ENCODE measurements at places on chromosomes 12 and 14.

GRCh38 chr12:75685617-75686225 is 174.3 kb upstream of the KRR1 start:
- DNase-seq = no peak

DNA sequence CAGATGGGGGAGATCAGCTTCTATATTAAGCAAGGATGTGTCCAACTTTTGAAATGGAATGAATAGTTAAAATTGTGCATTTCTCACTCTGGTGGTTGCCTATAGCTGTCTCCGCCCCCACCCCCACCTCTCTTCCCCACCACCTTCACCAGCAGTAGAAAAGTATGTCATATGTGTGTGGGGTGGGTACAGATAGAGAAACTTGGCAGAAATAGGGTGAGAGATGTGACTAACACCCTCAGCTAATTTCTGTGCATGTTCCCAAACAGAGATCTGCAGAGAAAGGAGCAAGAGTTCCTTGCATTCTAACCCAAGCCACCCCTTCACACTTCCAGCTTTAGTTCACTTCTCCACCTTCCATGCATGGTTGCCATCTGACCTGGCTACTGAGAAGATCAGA is 980.1 kb downstream of the NRXN3 start:
- DNase-seq = no peak

DNA sequence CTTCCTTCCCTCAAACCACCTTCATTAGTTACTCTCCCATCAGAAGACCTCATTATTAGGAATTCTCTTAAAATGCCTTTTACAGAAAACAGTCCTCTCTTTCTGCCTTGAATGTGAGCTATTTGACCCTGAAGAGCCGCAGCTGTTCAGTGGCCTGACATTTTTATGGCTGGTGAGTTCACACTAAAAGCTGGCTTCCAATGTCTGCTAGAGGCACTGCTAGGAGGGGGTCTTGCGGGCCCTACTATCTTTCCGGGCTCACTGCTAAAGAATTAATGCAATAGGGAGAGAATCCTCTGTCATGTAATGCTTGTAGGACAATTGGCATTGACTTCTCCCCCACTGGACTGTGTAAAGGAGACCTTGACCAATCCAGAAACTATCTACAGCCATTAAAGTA is 87.7 kb downstream of the GPR135 start:
- DNase-seq = no peak

DNA sequence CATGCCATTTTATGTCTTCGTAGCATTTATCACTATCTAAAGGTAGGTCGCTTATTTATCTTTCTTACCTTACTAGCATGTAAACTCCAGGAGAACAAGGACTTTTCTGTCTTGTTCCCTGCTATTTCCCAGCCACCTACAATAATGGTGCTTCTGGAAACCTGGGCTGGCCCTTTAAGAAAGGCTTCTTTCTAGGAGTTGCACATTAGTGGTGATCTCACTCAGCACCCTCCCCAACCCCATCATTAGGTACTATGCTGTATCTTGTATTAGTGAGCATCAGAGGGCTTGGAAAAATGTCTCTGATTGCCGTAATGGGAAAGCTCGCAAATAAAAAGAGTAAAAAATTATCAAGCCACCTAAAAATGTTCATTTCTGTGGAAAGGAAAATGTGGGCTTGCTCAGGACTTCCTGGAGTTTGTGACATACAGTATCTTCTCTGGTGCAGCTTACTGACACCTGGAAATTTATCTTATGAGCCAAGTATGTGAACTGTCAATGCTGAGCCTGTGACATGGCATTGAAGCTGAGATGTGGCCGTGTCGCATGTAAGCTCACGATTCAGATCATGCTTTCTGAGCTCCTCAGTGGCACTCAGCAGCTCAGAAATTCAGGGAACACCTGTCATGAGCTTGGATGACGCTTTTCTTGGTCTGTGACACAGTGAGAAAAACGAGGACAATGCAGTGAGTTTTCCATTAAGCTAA is 12.4 kb downstream of the CCDC92 start:
- DNase-seq = no peak

GRCh38 chr12:66538970-66539369 is 139.9 kb downstream of the GRIP1 start:
- no peak for DNase-seq

DNA sequence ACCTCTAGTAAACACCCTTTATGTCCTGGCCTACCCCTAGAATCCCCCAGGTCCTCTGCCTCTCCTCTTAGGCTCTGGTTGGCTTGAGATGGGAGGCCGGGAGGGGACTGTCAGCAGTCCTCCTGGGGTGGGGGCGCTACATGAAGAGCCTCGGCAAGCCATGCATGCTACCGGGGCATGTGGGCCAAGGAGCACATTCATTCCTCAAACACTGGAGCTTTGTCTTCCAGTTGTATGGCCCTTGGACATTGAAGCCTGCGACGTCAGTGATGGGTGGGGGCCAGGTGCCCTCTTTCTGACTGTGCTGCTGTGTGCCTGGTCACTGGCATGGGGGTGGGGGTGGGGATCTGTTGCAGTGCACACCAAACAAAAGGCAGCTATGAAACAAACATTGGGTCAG is 15.8 kb upstream of the CELA1 start:
- DNase-seq = no peak

GRCh38 chr12:120849765-120850164 is 54.4 kb downstream of the SPPL3 start:
- no peak for DNase-seq

- no peak for DNase-seq
Measured at GRCh38 chr14:67820428-67820971, 921 bp downstream of the RAD51B start.

DNA sequence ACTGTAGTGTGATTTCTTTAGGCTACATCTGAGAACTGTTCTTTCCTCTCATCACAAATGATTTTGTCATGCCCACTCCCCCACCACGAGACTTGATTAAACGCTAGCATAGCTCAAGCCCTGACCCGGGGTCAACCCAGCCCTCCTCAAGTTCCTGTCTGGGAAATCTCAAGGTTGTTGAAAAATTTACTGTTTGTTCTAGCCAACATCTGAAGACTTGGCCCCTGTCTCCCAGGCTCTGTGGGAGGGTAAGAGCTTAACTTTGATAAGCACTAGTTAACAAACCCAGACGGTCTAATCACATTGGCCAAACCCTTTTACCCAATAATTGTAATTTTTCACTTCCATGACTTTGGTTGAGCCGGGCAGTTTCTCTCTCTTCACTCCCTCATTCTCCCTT is 86.2 kb upstream of the AMIGO2 start:
- DNase-seq = no peak

GRCh38 chr12:48903982-48904411 is 21.3 kb downstream of the FKBP11 start:
- peak; percentile 67 for DNase-seq

GRCh38 chr12:7695237-7695560 is 376 bp downstream of the GDF3 start:
- no peak for DNase-seq

DNA sequence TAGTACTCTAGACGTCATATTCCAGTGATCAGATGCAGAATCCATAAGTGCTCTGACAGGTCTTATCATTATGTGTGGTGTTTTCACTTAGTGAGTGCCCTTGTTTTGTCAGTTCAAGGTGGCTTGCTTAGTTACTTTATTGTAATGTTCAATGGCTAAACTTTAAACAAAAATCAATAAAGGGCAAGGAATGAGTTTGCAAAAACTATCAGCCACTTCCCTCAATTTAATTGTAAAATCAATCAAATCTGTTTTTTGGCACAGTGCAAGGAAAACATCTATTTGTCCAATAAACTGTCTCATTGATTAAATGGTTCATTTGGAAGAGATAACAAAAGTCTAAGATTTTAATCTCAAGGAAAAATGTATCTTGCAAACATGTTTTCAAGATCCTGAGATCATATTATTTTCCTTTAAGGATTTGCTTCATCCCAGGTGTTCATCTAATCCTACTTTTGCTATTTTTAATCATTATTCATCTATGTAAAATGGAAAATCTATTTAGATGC is 59.6 kb upstream of the EEA1 start:
- no peak for DNase-seq

DNA sequence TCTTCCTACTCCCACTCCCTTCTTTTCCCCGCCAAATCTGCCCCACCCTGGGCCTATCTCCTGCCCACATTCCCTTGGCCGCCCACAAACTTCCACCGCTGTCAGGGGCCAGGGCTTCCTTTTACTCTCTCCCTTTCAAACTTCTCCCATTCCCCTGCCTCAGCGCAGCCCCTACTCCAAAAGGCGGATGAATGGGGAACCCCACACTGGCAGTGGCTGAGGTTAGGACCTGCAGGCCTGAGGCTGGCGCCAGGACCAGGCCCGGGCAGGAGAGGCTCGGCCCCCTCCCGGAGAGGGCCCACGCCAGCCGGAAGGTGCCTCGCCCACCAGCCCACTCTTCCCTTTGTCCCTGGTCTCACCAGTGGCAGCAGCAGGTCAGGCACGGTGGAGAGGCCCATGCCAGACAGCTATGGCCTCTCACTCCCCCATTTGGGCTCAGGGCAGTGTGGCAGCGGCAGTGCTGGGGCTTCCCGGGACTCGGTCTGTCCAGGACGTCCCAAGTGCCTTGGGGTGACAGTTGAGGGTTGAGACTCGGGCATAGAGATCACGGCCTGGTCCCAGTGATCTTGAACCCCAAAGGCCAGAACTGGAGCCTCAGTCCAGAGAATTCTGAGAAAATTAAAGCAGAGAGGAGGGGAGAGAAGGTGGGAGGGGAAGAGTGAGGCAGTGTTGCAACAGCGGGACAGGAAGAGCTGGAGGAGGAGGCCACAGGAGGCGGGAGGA is at the start of gene TNFRSF1A:
Gene TNFRSF1A (minus strand): TSS at position 660 of the 723 bp plus-strand sequence. CDS start 262 bp downstream, at position 398.
- DNase-seq = no peak

- no peak for DNase-seq
Measured at GRCh38 chr12:65019696-65020234, 101.3 kb downstream of the WIF1 start.

Measured in activated CD8-positive, alpha-beta memory T cell treated with anti-CD3 and anti-CD28 coated beads for 4 hours (primary cell).